ENCODE measurements at places on chromosomes 2 and 18.

DNA sequence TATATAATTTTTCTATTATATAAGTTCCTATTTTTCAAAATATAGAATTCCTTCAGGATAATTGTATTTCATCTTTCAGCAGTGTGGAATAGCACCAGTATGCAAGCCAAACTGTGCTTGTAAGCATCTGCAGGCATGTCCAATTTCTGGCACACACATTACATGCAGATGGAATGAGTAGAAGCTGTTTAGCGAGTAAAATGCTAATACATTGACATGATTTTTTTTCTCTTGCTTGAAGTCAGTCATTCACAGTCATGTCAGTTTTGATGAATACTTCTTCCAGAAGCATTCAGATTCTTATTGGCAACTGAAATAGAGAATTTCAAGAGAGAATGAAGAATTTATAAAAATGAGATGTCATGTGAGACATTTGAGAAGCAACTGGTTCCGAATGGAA lies 109.4 kb downstream of the CERS6 start:
- no peak for DNase-seq

GRCh38 chr18:13379062-13379865 lies 160.7 kb downstream of the LDLRAD4 start:
- DNase-seq = no peak

DNA sequence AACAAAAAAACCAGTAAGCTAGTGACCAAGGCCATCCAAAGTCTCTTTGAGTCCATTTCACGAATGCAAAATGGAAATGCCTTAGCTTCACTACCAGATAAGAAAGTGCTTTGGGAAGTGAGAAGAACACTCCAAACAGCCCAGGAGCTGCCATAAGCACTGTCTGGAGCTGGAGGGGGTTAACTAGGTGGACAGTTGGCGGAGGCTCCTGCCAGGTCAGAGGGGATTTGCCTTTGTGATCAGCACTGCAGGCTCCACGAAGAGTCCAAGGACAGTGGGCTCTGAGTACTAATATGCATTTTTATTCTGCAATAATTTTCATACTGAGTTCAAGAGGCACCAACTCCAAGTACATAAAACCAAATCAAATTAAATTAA lies 233.3 kb upstream of the SMAD2 start:
- DNase-seq = no peak

- no peak for DNase-seq
These were observed 575.2 kb upstream of the SLC8A1 start for GRCh38 chr2:41027095-41027494.

- DNase-seq = no peak
These were observed 439.9 kb downstream of the PTPRM start for GRCh38 chr18:8006979-8007378.

GRCh38 chr2:47297767-47298425 lies 105.1 kb upstream of the MSH2 start:
- DNase-seq = no peak

- no peak for DNase-seq
These were observed 2.4 kb downstream of the DGKD start for GRCh38 chr2:233356546-233357308.

GRCh38 chr2:217785544-217786045 lies 217.2 kb downstream of the TNS1 start:
- peak; percentile 82 for DNase-seq

DNA sequence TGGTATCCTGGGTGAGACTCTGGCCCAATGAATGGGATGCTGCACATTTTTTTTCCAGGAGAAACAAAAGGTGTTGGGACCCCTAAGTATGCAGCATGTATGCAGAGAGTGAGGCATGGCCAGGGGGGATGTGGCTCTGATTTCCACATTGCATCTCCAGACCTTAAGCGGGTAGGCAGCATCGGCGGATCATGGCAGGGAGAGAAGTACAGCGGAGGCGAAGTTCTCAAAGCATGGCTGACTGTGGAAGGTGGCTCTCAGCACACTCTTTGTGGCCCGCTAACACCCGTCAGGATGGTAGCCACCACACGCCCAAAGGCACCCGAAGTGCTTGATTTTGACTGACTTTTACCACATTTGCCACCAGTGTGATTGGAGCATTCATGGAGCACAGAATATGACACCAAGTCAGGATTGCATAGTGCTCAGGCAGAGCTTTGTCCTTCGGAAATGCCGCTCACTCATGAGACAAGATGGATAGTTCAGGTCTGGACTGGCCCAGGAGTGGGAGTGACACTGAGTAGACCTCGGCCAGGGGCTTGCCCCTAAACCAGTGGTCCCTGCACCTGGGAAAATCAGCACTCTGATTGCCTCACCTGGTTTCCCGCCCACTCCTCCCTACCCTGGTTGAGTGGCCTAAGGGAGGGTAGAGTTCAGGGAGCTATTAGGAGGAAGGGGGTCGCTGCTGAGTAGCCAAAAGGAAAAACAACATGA lies 14.2 kb downstream of the INPP4A start:
- no peak for DNase-seq

GRCh38 chr2:227033471-227034148 lies 130.4 kb downstream of the COL4A4 start:
- no peak for DNase-seq

DNA sequence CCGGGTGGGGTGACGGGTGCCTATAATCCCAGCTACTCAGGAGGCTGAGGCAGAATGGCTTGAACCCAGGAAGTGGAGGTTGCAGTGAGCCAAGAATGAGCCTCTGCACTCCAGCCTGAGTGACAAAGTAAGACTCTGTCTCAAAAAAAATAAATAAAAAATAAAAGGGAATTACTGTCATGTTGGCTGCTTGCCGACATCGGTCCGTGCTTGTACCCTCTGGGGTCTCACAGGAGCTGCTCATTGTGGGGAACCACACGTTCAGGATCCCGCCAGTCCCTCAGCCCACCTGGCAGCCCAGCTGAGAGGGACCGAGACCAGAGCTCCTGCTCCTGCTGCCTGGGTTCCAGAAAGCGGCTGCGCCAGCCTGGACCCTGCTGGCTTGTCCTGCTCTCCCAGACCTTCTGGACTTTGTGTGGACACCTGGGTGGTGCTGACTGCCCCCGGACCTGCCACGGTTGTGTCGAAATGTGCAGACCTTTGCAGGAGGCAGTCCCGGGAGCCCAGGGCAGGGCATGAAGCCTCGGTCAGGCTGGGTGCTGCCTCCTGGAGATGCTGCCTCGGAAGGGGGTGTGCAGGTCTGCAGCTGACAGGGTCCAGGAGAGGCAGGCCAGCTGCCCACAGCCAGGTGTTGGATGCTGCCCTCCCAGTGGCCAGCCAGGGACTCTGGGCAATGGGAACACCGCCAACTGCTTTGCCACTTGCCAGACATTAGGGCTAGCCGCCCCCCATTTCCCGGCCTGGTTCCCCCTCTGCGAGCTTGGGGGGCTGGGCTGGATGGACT lies 16.4 kb downstream of the KLF11 start:
- DNase-seq = no peak

GRCh38 chr18:33583901-33584300 lies 5.9 kb downstream of the ASXL3 start:
- DNase-seq = no peak

GRCh38 chr2:118665784-118666529 lies 181.5 kb downstream of the EN1 start:
- no peak for DNase-seq
